ENCODE measurements at places on chromosomes 12 and 14.

DNA sequence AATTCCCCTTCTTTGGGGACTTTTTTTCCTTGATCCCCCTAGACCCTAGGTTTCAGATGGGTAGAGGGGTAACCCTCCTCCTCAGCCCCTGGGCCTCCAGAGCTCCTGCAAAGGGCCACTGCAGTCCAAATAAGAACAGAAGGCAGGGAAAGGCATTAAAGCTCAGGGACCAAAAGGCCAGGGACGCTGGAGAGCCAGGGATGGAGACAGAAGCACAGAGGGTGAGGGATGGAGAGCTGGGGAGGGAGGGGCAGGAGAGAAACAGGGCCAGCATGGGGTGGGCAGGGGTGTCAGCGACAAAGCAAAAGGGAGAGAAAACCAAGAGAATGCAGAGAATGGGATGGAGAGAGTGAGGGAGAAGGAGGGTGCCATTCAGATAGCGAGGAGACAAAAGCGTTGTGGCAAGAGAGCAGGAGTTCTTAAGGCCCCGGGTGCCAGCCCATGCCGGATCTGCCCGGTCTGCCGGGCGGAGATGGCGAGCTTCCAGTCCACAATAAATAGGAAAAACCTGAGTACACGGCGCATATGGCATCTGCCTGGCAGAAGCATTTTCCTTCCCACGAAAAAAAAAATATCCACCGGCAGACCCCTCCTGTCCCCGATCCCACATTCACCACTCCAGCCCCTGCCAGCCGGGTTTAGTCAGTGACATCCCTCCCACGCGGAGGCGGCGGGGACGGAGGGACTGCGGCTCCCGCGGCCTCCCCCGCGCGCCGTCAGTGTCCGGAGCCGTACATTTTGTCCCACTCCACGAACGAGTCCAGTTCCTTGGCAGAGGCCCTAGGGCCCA is 28.6 kb downstream of the FIGNL2 start:
- no peak for DNase-seq

DNA sequence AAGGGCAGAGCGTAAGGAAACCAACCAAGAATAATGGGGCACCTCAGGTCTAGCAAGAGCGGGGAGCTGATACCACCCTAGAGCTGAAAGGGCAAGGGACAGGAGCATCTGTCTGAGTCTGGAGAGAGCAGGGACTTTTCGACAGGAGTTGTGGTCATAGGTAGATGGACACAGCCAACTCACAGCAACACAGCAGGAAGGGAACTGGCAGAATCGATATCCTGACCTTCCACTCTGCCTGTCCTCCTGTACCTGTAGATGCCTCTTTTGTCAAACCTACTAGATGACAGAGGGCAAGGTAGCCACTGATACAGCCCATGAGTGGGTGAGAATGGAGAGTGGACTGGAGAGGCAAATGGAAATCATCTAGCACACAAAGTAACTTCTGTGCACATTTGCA is 247.2 kb upstream of the EGLN3 start:
- DNase-seq, result no peak

DNA sequence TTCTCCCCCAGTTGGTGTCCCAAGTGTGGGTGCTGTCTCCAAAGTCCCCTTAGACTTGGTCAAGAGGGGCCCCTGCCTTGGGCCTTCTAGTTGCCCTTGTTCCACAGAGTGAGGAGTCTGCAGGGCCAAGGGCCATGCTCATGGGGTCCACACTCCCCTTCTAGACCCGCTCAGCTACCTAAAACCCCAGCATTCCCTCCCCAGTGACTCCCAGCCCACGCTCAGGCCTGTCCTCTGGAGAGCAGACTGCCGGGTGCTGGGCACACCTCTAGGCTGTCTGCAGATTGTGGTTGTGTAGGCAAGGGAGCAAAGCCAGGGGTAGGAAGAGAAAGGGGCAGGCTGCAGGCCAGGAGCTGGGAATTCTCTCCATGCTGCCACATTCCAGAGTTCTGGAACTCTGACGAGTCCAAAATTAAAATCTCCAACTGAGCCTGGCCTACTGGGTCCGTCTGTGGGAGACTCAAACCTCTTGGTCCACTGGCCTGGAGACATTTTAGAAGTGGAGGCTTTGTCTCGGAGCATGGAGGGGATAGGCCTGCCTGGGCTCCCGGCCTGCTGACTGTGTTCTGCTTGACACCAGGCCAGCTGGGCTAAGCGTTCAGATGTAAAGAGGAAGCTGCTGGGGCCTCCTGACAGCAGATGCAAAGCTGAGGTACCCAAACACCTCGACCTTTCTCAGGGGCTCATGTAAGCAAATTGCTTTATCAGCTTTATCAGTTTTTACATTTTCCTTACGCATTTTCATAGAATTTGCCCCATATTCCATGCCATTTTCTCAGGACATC is 13.7 kb upstream of the KRT5 start:
- DNase-seq, result no peak

GRCh38 chr14:42421377-42422078 is 814.9 kb downstream of the LRFN5 start:
- DNase-seq, result no peak

GRCh38 chr12:11941606-11942337 is 129.0 kb upstream of the BCL2L14 start:
- no peak for DNase-seq
